Stimulated activated CD4-positive, alpha-beta T cell treated with anti-CD3 and anti-CD28 coated beads, Interleukin-12 subunit alpha, Interleukin-12 subunit beta, amount 100 ng/mL, for 24 hours (primary cell): ENCODE measurements at places on chromosomes 11 and 22.

DNA sequence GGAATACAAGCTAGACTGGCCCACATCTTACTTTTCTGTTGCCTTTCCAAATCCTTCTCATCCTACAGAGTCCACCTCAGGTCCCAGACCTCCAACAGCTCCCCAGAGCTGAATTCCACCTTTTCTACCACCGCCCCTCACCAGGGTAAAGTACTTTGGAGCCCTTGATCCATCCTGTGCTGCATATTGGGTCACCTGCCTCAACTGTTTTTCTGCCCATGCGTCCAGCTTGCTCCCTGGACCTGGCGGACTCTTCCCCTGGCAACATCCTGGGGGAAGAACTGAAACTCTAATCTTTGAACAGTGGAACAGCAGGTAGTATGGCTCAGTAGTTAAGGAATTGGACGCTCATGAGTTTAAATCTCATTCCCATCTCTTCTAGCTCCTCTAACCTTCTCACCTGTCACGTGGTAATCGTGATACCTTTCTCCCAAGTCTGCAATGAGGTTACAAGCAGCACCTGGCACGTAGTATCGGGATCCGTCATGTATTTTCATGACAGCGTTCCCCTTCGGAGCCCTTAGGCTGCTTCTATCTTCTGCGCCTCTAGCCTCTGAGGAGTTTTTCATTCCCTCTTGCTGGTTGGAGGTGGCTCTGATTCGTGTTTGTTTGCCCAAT, 98.1 kb downstream of the CEP164 start:
- DNase-seq: no peak

GRCh38 chr11:102114032-102114431, 3.8 kb downstream of the YAP1 start:
- no peak for DNase-seq

GRCh38 chr22:19728836-19729235, 5.5 kb downstream of the GP1BB start:
- no peak for DNase-seq

GRCh38 chr11:67375320-67376055, 2.1 kb upstream of the CLCF1 start:
- DNase-seq: no peak

DNA sequence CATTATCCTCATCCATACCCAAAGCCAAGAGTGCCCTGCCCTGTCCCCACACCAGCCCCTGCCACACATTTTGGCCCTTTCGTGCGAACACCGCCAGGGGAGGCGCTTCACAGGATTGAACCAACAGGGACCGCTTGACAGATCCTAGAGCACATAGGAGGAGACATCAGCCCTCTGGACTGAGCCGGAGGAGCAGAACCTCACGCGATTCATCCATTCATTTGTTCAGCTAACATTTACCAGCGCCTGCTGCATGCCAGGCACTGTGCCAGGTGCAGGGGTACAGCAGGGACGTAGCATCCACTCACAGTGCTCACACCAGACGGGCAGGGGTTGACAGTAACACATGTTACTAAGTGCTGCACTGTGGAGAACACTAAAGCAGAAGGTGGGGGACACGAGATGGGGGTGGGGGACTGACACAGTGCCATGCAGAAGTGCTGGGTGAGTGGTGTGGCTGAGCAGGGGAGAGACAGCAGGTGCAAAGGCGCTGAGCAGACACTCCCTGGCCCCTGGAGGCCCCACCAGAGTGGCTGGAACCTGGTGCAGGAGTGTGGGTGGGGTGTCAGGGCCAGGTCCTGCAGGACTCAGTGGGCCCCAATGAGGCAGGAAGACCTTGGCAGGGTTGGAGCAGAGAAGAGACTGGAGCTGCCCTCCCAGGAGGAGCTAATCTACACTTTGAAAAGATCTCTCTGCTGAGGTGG, 3.4 kb downstream of the GNAZ start:
- no peak for DNase-seq
